ENCODE measurements at places on chromosomes 2 and 18.

- no peak for DNase-seq
These were observed 101.2 kb upstream of the SLC38A11 start for GRCh38 chr2:165056564-165056963.

DNA sequence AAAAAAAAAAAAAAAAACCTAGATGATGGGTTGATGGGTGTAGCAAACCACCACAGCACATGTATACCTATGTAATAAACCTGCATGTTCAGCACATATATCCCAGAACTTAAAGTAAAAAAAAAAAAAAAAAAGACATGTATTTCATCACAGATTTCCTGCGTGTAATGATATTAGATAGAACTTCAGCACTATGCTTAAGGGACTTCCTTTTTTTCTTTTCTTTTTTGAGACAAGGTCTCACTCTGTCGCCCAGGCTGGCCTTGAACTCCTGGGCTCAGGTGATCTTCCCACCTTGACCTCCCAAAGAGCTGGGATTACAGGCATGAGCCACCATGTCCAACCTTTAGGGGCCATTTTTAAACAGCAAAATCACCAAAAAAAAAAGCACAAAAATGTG lies 42.0 kb downstream of the NEURL3 start:
- no peak for DNase-seq

DNA sequence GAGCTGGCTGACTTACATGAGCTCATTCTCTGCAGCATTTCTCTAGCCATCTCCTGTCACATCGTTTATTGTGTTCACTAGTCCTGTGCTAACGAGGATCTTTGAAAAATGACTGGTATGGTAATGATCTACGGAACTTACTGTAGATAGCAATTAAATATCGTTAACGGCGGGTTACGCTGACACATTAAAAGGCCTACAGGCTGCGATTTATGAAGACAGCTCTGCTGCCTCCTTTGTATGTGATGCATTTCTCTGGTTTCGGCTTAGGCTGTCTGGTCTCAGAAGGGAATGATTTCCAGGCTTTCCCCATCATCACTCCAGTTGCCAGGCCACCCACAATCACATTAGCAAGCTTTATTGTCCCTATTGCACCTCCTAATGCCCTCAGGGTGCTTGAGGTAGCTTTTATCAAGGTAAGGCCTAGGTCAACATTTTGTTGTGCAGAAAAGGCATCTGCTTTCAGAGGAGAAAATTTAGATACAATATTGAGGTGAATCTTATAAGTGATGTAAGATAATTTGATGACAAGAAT lies 284.4 kb downstream of the SOX11 start:
- no peak for DNase-seq

DNA sequence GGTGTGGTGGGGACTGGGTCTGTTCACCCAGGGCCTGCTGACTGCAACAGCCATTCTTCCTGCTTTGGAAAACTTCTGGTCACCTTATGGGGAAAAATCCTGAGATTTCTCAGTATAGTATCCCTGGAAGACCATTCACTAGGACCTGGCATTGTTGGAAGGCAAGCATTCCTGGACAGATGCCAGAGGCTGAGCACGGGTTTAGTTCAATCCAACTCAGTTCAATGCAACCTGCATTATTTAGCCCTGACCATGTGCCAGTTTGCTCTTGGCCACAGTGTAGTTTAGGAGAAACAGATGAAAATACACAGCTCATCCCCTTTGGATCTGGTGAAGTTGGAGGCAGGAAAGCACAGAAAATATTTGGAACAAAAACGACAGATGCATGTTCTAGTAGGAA lies 95.9 kb downstream of the LPIN1 start:
- DNase-seq = no peak

- no peak for DNase-seq
These were observed 2.0 kb upstream of the RAB17 start for GRCh38 chr2:237592425-237592980.

- DNase-seq = no peak
These were observed 53.9 kb upstream of the CTAGE1 start for GRCh38 chr18:22471546-22472131.

- DNase-seq = no peak
These were observed 163.4 kb downstream of the UBE2E3 start for GRCh38 chr2:181143790-181144300.

- DNase-seq = no peak
These were observed 45.1 kb downstream of the RPL31 start for GRCh38 chr2:101047075-101047766.

- no peak for DNase-seq
These were observed 56.6 kb upstream of the MAP2 start for GRCh38 chr2:209367075-209367747.

DNA sequence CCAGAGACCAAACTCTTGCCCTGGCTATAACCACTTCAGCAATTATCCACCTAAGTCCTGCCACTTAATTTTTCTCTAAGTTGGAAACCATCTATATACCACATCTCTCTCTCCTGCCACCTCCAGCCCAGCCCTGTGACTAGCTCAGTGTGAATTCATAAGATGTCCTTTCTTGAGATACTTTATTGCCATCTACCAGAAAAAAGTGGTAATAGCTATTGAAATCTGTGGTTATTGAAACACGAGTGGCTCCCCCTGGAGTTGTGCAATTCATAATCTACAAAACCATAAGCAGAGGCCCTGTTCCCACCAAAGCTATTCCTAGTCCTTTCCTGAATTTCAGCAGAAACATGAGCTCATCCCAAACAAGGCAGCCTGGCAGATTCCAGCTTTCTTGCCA lies 324.0 kb downstream of the TXNL1 start:
- DNase-seq = no peak

DNA sequence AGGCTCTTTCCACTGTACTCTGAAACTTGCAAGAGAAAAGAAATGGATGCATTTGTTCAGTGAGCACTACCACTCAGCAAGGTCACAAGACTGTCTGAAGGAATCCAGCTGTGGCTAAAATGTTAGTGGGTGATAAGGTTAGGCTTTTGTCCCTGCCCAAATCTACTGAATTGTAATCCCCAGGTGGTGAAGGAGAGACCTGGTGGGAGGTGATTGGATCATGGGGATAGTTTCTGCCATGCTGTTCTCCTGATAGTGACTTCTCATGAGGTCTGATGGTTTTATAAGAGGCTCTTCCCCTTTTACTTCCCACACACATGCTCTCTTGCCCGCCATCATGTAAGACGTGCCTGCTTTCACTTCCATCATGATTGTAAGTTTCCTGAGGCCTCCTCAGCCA lies 68.2 kb downstream of the ZNF385B start:
- DNase-seq = no peak

- no peak for DNase-seq
These were observed 34.0 kb upstream of the TMEM131 start for GRCh38 chr2:98029718-98030222.

GRCh38 chr18:55775972-55776371 lies 188.0 kb upstream of the TCF4 start:
- no peak for DNase-seq

DNA sequence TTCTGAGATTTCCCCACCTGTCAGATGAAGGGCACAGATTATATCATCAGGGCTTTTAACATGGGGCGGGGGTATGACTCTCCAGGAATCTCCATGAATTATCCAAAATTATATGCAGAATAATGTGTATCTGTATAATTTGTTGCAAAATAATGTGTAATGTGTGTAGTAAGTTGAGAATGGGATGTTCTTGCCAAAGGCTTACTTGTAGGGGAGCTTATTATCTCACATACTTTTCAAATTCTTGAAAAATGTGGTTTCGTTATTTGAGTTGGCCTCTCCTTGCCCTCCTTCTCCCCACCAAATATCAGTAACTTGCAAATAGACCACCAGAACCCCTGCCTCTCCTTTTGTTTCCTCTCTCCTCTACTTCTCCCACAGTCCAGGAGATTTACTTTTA lies 35.6 kb downstream of the UBR3 start:
- no peak for DNase-seq

GRCh38 chr2:203737360-203737759 lies 30.9 kb downstream of the CD28 start:
- DNase-seq = no peak

DNA sequence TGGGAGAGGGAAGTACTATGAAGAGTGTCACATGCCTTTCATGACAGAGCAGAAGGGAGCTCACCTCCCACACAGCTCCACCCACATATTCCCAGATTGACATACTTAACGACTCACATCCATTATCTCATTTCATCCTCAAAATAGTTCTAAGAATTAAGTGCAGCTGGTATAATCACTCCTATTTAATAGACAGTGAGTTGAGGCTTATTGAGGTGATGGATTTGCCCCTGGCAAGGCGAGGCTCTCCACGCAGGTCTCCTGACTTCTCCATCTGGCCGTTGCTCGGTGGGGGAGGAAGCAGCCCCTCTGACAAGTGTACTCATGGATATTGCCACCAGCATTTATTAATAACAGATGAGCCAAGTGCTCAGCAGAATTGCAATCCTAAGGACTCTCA lies 81.4 kb downstream of the TGOLN2 start:
- no peak for DNase-seq

- no peak for DNase-seq
These were observed 24.6 kb upstream of the CERS6 start for GRCh38 chr2:168431301-168432024.

DNA sequence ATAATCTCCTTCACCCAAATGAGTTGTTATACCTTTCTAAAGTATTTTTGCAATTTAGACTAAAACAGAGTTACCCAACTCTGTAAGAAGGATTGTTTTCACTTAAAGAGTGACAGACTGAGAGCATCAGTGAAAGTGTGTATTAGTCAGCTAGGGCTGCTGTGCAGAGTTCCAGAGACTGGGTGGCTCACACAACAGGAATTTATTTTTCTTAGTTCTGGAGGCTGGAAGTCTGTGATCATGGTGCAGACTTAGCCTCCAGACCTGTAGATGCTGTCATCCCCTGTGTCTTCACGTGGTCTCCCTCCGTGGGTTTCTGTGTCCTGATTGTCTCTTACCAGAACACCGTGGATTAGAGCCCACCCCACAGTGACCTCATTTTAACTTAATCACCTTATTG lies 40.0 kb downstream of the BCL2L11 start:
- no peak for DNase-seq

GRCh38 chr2:2875831-2876230 lies 501.8 kb downstream of the EIPR1 start:
- no peak for DNase-seq

DNA sequence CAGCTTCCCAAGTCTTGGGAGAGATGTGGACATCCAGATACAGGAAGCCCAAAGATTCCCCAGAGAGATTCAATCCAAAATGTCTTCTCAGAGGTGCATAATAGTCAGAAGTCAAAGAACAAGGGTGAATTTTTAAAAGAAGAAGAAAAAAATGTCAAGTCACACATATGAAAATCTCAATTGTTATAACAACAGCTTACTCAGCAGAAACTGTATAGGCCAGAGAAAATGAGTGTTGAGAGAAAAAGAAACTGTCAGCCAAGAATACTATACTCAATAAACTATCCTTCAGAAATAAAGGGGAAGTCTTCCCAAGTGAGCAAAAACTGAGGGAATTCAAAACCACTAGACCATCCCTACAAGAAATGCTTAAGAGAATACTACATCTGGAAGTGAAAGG lies 612.9 kb upstream of the POU3F3 start:
- DNase-seq = no peak

DNA sequence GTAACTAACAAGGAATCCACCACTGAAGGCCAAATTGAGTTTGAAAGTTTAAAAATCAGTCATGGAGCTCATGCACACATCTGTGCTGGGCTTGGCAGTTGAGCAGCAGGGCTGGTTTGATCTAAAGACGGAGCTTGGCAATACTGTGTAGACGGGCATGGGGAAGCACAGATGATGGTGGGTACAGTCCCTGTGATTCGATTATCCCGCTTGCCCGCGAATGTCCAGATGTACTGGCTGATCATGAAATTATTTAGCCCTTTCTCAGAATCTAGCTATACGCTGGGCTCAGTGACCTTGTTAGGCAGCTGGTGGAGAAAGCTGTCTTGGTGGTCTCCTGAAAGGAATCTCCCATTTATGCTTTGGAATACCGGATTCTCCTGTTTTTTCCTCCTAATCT lies 74.8 kb upstream of the SOX11 start:
- no peak for DNase-seq

DNA sequence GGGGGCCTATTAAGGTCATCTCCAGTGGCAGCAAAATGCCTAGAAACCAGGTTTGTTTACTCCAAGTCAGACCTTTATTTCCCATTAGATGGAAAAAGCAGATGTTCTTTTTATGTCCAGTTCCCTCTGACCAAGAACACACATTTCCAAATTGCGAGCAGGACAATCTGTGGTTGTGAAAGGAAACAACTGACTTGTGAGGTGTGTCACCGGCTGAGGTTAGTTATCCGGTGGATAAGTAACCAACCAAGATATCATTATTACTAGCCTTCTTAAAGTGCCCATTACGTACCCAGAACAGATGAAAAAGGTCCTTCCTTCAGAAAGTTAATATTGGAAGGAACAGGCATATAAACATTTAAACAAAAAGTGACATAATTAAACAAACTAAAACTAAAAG lies 112.9 kb downstream of the THADA start:
- DNase-seq = no peak

DNA sequence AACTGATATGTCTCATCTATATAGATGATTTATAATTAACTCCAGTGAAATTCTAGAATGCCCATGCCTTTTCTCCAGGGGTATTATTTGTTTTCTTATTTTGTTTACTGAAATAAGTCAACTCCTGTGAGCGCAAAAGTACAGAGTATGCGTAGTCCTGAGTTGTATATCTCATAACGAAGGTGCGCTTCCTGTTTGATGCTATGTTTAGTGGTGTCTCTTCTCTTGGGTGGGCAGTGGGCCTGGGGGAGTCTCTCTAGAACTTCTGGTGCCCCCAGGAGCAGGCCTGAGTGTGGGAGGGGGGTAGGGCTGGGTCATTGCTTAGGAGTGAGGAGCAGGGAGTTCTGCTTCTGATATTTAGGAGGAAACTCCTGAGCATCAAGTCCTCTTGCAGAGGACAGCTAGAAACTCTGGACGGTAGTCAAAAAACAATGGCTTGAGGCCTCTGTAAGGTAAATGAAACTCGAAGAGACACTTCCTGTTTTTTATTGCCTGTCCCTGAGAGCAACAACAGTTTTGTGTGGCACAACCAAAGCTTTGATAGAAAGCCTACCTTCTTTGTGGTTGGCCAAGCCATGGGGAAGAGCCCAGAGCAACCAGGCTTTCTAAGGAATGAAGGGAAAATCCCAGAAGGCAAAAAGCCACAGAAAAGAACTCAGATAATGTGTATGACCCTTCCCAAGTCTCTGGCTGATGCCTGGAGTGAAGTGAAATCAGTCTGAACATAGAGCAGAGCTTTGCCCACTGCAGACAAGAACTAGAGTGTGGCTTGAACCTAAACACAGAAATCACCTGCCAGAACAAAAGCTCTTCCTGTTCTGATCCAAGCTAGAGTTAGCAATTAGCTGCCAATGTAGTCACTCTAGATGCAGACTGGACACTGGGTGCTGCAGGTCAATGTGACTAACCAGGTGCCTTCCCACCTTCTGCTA lies 8.5 kb upstream of the SP140L start:
- DNase-seq = no peak

GRCh38 chr2:26636935-26637334 lies 4.2 kb downstream of the CIB4 start:
- no peak for DNase-seq

Data from endothelial cell (in vitro differentiated cells).